CD4-positive, alpha-beta T cell treated with Interleukin-12 subunit alpha and Interleukin-12 subunit beta, for 1 hour (primary cell): ENCODE measurements at places on chromosomes 7 and 10.
A peak's percentile ranks its signal among the peaks of the same experiment; 100 is the strongest.

DNA sequence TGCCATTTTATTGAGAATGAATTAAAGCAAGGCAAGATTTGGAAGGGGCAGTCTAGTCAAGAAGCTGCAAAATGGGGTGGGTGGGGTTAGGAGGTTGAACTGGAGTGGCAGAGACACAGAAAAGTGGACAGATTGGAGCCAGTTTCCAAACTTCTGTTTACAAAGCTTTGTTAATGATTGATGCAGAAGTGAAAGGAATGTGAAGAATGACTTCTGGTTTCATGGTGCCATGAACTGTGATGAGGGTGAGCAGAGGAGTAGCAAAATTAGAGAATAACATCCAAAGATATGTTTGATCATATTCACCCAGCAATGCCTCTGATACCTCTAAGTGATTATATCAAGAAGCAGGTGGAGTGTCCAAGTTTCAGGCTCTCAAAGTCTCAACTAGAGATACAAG, 1118.0 kb upstream of the C7orf33 start:
- no peak for DNase-seq

GRCh38 chr10:29841724-29842649, 207.2 kb upstream of the SVIL start:
- no peak for DNase-seq

DNA sequence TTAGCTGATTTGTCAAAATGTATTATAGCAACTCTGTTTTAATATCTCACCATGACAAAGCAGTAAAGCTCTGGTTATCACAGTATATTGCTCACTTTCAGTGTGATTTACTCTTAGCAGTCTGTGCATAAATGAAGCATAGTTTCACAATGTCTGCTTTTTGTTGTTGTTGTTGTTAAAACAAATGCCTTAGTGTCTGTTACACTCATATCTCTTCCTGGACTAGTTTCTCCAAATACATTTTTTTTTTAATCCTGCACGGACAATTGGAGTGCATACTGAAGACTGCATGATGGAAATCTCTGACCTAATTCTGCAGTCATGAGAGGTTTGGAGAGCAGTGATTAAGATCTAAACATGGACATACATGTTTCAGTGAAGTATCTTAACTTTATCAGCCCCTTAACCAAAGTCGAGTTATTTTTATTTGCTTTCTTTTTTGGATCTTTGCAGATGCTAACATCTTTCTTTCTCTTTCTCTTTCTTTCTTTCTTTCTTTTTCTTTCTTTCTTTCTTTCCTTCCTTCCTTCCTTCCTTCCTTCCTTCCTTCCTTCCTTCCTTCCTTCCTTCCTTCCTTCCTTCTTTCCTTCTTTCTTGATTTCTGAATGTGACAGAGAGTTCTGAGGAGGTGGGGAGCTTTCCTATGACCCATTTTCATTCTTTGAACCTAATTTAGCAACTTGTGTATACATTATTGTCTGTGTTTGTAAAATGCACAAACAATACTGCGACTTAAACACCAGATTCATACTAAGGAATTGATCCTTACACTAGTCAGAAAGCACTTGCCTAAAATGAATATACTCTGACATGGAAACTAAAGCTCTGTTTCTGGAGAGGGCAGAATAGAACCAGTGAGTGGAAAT, 161.5 kb upstream of the AGR3 start:
- DNase-seq: no peak

DNA sequence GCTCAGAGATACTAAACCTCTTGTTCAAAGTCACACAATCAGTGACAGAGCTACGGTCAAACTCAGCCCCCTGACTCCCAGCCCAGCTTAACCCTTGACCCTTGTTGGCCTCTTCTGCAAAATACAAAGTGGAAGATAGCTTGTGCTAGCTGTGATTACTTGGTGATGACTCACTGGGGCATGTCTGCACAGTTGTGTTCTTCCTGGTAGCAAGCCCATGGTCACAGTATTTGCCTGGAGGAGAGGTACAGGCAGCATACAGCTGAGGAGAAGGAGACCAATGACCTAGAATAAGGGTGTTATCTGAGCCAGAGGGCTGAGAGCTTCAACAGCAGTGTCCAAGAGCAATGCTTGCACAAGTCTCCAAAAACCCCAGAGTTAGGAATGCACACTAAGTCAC, 5.7 kb upstream of the HSPA12A start:
- DNase-seq: no peak

DNA sequence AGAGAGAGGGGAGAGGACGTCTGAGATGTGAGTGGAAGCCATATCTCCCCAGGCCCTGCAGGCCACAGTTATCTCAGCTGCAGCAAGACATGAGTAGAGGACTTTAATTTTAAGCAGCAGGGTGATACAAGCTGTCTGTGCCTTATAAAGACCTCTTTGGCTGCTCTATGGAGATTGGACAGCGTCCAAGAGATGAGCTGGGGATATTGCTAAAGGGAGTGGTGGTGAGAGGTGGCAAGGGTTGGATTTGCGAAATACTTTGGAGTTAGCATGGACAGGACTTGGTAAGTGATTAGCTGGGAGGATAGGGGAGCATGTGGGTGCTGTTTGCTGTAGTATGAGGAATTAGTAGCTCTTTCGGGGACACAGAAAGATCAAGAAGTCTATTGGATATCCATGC, 191.8 kb downstream of the CACNB2 start:
- no peak for DNase-seq

DNA sequence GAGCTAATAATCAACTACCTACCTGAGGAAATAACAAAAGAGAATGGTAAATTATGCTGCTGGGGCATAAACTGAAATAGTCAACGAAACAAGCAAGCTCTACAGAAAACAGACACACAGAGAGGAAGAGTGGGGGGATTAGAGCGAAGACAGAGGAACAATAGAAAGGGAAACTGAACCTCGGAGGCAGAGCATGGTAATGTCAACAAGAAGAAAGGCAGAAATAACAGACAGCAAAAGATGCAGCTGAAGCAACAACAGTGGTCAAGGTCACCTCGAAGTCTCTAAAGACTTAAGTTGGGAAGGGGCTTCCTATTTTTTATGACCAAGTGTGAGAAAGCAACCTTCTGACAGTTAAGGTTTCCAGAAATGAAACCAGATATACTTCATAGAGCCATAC, 177.0 kb downstream of the ZNF438 start:
- no peak for DNase-seq

DNA sequence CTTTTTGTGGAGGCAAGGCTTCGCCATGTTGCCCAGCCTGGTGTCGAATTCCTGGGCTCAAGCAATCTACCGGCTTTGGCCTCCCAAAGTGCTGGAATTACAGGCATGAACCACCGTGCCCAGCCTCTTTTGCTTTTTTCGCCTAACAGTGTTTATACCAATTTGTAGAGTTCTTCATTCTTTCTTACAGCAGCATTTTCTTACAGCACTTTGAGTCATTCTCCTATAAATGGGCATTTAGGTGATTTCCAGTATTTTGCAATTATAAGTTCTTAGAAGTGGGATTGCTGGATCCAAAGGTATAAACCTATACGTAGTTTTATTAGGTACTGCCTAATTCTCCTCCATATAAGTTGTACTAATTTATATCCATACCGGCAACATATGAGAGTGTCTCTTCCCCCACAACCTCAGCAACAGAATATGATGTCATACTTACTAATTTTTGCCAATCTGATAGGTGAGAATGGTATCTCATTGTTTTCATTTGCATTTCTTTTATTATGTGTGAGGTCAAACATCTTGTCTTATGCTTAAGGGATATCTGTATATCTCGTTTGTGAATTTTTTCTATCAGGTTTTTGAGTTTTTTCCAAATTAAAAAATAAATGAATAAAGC, 39.1 kb downstream of the SUFU start:
- DNase-seq: no peak

GRCh38 chr7:19095353-19095860, 22.0 kb downstream of the TWIST1 start:
- DNase-seq: no peak

- no peak for DNase-seq
Observed at GRCh38 chr10:130751851-130752250, 559.7 kb downstream of the TCERG1L start.

GRCh38 chr10:132588301-132589013, 50.9 kb downstream of the INPP5A start:
- DNase-seq: peak; percentile 28

- no peak for DNase-seq
Observed at GRCh38 chr7:19439517-19439916, 269.3 kb downstream of the POLR1F start.

- DNase-seq: no peak
Observed at GRCh38 chr10:103768345-103768744, 87.0 kb downstream of the SH3PXD2A start.

- peak; percentile 39 for DNase-seq
Observed at GRCh38 chr7:64183126-64183742, 23.8 kb upstream of the ZNF735 start.

DNA sequence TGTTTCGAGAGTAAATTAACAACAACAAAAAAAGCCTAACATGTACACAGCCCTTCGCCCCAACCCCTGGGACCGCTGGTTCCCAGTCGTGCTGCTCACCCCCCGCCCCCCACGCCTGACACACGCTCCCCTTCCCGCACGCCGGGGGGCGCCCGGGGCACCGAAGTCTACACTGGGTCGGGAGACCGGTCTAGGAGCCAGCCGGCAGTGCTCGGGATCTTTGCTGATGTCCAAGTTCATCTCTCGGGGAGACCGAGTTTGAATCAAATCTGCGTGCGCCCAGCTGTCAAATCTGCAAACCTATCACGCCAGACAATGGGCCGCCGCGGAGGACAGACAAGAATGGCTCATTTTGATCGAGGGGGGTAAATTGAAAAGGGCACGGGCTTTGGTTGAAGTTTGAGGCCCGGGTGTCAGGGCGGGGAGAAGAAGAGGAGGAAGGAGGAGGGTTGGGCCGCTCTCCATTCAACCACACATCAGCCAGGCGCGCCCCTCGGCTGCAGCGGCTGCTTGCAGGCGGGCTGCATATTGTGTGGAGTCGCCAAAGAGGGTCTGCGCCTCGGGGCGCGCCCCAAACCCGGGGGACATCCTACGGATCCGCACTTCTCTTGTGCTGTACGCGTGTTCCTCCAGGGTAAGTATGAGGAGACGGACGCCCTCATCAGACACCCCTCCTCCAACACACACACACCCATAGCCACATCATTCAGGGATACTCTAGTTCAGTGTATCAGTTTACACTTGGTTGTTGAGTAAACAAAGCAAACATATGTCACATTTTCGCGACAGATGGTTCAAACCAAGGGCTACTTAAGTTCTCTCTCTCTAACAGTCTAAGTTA, 1.3 kb upstream of the GFRA1 start:
- DNase-seq: no peak

DNA sequence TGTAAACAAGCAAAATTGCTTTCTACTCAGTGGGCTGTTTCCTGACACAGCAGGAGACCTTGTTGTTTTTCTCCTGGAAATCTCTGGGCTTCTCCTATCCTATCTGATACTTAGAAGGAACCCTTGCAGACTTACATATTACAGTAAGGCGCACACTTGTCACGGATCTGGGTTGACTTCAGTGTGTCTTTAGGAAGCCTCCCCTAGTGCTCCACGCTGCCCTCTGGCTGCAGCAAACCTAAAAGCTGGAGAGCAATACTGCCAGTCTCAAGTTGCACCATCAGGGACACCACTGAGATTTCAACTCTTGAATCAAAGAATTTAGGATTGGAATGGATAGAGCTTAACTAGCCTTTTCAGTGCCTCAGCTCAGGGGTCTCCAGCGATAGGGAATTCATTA, 495.3 kb downstream of the LRMDA start:
- no peak for DNase-seq

DNA sequence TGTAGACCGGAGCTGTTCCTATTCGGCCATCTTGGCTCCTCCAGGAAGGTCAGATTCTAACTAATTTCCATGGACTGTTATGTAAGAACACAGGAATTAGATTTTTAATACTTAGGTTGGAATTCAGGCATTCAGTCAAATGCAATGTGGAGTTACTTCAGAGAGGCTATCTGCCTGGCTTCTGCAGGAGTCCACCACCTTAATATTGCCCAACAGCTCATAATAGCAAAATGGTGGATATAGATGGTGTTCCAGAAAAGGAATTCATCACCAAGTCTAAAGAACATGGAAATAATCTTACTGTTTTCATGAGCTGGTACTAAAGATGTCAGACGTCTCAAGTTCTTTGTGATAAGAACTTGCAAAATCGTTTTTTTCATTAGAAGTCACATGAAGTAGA, 39.5 kb downstream of the CRHR2 start:
- no peak for DNase-seq

GRCh38 chr7:48610705-48611104, 313.6 kb upstream of the CDC14C start:
- DNase-seq: no peak

DNA sequence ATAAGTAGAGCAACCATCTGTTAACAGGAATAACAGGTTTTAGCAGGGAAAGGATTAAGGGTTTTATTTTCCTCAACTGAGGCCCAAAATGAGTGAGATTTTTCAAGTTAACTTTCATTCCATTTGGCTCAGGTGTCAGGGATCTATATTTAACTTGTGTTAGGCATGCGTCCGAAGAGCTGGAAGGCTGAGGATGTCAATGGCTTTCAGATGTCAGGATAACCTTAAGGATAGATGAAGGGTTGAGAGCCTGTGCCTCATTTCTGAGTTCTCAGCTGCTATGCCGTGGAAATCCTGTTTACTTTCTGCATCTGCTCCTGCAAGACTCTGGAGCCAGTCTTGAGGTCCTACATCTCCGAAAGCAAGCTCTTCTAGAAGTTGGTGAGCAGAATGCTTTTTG, 36.4 kb upstream of the CD36 start:
- no peak for DNase-seq

DNA sequence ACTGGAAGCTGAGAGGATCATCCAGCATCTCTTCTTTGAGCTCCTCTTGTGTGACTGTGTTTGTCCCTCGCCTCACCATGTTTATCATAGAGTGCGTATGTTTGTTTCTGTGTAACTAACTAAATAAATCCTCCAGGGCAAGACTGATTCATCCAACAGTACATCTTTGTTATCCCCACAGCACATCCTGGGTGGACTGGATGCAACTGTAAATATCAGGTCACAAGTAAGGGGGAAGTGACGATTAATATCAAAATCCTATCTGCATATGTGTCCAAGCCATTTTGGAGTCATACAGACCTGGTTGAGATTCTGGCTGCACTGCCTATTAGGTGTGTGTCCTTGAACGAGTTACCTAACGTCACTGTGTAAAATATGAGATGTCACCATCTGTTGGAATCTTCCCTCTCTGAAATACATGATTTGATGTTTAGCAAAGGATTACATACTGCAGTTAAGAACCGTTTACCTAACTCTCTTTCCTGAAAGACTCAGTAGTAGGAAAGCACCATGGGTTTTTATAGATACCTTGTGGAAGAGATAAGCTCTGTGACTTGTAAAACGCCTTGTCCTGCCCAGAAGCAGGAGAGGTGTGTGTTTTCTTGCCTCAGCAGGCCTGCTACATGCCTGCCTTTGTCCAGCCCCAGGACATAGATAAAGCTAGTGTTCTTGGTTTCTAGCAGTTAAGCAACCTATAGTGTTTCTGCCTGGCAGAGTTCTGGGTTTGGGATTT, 25.8 kb downstream of the WBP1L start:
- DNase-seq: no peak
